Activated CD4-positive, alpha-beta T cell treated with anti-CD3 and anti-CD28 coated beads, Interleukin-2, amount 10 ng/mL, durations not matched to agents 7 days and 5 days (primary cell): ENCODE measurements at places on chromosomes 2 and 18.

GRCh38 chr2:99960790-99961189 lies 181.6 kb downstream of the AFF3 start:
- DNase-seq = no peak

- peak; percentile 90 for DNase-seq
Measured at GRCh38 chr2:68441179-68441993, 25.7 kb downstream of the FBXO48 start.

DNA sequence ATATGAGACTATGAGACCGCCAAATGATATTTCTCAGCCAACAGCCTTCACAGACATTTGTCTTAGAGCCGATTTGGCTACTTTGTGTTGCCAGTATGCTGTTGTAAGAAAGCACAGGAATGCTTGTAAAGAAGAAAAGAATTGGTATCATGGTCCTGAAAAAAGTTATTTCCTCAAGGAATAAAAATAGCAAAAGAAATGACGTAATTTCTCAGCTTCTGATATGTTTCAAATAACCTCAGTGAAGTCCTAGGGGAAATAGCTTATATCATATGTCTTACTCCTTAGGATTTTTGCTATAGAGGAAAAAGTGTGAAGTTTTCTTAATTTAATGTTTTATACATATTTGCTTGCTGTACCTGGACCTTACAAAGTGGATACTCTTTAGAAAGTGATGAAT lies 23.0 kb downstream of the SCN1A start:
- no peak for DNase-seq

GRCh38 chr2:104859291-104859765 lies 5.4 kb downstream of the POU3F3 start:
- DNase-seq = no peak

DNA sequence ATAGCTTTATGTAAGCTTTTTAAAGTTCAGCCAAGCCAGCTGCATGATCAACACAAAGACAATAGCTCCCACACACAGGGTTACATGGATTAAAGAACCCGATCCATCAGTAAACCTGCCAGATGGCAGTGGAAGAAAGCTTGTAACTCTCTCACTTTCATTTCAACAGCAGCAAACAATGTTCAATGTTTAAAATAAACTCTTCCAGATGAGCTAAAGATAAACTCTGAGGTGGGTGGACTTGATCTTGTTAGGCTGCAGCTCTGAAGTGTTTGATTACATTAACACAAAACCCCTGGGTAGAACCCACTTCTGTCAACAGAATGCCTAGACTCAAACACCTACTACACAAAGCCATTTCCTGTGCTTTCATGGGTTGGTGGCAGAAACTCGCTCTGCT lies 13.9 kb downstream of the RDH14 start:
- peak; percentile 13 for DNase-seq

DNA sequence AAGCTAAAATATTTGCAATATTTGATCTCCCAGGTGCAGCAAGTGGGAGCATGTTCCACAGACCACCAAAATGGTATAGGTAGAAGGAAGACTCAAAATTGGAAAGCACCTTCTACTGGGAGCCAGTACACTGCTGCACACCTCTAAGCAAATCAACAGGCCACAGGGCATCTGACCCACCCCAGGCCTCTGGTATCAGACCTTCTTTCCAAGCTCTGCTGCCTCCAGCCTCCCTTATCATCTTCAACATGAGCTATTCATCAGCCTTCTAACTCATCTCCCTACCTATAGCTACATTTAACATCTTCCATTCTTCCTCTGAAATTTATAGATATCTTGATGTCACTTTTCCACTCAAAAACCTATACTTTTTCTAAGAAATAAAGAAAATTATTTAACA lies 294.8 kb downstream of the ZEB2 start:
- no peak for DNase-seq

DNA sequence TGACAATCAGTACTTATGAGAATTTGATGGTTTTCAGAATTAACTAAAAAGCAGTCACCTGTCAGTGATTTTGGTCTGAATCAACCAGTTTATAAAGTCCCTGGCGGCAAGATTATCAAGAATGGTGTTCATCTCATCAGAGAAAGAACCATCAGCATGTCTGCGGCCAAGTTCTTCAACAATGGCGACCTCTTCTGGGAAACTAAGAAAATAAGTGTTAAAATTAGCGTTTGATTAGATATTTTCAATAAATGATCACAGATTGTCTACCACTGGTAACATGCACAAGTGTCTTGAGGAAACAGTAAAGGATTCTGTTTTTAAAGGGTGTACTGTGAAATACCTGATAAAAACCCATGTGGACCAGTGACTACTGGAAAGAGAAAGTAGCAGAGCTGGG lies 8.1 kb downstream of the GCG start:
- DNase-seq = no peak

- no peak for DNase-seq
Measured at GRCh38 chr2:75002007-75002406, 43.6 kb downstream of the POLE4 start.

- DNase-seq = no peak
Measured at GRCh38 chr18:48921305-48922225, 29.2 kb downstream of the SMAD7 start.

GRCh38 chr2:144529841-144530240 lies 9.9 kb upstream of the ZEB2 start:
- DNase-seq = no peak

DNA sequence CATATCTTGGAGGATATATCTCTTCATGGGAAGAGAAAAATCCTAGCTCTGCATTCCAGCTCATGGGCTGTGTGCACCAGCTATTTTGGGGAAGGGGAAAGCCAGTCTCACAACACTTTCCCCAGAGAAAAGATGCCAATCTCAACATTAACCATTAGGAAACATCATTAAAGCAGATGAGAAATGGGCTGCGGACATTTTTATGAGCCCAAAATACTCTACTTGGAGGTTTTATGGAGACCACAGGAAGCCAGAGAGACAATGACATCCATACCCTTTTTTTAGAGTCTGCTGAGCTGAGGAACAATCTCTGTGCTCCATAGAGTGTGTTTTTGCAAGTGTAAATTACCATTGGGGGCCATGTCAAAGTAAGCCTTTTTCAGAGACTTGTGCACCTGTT lies 213.7 kb downstream of the TRIB2 start:
- no peak for DNase-seq

- no peak for DNase-seq
Measured at GRCh38 chr18:24231773-24232735, 93.2 kb downstream of the CABYR start.

DNA sequence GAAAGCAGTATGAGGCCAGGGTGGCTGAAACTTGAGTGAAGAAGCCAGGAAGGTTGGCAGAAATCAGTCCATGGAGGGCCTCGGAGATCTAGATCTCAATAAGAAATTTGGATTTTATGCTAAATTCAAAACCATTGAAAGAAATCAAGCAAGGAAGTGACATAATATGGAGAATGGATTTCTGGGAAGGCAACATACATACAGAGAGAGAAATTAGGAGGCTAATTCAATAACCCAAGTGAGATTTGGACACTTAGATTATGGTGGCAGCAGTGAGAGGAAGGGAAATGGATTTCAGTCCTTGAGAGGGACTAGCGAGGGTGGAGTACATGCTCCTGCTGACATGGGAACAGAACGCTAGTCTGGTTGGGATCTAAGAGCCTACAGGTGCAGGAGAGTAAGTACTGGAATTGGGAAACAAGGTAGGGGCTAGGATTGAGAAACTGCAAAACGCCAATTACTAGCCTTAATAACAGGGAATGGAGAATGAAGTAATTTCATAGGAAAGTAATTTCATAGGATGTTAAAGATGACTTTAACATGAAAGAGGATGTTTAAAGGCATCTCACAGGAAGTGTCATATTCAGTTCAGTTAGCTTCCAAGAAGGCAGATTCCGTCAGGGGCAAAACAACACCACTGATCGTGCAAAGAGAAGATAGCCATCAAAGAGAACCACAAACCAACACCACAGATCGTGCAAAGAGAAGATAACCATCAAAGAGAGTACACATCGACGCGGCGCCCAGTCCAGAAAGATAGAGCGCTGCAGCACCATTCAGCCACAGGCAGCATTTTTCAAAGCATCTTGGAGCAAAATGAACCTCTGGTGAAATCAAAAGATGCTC lies 27.2 kb downstream of the CDKL4 start:
- DNase-seq = peak; percentile 95

DNA sequence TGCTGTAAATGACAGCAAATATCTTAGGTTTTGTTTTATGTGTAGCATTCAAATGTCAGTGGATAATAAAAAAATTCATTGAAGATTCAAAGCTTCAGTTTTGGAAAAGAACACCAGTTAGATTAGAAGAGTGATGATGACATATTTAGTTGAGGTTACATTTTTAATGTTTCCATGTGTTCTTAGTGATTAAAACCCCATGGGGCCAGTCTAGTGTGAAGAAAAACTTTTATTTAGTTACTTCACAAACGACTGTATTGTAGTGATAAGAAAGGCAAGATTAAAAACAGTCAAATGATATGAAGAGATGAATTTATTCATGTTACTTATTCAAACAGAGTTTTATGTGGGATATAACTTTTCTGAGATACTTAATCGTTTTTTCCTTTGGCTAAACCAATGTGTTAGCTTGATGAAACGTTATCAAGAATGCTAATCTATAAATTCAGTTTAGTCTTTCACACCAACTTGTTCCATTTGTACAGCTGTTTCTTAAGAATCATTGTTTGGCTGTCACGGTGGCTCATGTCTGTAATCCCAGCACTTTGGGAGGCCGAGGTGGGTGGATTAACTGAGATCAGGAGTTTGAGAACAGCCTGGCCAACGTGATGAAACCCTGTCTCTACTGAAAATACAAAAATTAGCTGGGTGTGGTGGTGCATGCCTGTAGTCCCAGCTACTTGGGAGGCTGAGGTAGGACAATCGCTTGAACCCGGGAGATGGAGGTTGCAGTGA lies 11.6 kb downstream of the BMPR2 start:
- DNase-seq = no peak

GRCh38 chr18:9684881-9685614 lies 23.1 kb upstream of the RAB31 start:
- no peak for DNase-seq

DNA sequence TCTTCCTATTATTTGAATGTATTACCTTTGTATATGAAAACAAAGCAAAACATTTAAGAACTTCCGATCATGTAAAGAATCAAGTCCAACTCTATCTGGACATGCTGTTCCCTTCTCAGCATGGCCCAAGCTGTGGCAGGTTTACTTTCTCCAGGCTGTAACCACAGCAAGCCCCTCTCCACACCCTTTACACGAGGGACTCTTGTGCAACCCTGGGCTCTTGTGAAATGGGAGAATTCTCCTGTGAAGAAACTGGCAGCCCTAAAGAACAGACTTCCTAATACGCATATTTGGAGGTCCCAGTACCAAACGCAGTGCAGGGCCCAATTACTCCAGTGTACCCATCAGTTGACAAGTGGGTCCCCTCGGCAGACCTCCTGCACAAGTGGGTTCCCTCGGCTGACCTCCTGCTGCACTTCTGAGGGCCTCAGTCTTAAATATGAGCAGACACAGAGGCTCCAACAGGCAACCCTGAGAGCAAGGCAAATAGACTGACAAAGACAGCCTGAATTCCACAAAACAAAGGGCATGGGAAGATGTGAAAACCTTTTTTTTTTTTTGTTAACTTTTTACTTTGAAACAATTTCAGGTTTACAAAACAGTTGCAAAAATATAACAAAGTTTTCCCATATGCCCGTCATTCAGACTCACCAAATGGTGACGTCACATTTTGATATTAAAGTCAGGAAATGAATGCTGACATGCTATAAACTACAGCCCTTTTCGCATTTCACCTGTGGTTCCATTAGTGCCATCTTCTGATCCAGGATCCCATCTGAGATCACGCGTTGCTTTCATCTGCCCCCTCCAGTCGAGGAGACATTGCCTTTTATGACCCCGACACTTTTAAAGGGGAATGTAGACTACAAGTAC lies 78.2 kb downstream of the FBXO15 start:
- DNase-seq = no peak

DNA sequence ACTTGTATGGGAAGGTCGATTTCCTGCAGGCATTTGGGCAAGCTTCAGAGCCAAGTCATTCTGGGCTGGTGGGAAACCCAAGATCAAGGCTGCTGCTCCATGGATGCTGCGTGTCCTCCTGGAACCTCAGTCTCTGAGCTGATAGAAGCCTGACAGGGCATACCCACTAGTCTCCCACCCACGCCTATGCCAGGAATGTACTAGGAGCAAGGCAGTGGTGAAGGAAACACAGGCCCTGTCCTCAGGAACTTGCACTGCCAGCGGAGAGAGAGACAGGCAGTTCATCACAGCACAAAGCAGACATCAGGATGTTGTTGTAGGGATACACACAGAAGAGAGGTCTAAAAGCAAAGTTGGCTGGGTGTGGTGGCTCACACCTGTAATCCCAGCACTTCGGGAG lies 84.2 kb downstream of the PLB1 start:
- DNase-seq = no peak

DNA sequence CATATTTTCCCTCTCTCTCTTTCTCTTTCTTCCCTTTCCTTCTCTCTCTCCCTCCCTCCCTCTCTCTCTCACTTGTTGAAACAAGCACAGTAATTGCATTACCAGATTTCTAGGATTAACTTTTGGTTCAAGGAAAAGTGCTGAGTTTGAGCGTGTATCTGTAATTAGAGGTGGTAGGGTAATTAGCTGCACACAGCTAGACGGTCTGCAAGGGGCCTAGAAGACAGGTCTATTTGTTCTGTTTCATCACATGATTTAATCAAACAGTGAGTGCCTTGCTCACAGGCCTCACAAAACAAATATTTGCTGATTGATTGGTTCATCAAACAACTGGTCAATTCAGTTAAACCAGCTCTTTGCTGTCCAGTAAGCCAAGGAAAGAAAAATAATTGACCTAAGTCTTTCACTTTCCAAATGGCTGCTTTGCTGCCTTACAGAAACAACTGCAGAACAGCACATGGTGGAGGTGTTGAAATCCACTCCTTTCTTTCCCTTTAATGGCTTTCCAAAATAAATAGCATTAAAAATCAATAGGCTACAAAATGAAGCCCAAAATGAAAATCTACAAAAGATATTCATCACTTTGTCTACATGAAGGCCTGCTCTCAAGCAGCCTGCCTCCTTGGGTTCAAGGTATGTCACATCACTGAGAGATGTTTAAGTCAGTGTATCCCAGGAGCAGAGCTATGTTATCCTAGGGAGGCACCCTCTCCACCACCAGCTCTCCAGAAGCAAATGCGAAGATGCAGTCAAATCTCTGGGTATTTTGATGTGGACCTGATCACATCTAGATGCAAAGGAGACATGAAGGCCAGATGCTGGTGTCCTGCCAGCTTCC lies 264.4 kb upstream of the SIX2 start:
- no peak for DNase-seq

GRCh38 chr2:46029332-46029811 lies 267.8 kb upstream of the EPAS1 start:
- no peak for DNase-seq

DNA sequence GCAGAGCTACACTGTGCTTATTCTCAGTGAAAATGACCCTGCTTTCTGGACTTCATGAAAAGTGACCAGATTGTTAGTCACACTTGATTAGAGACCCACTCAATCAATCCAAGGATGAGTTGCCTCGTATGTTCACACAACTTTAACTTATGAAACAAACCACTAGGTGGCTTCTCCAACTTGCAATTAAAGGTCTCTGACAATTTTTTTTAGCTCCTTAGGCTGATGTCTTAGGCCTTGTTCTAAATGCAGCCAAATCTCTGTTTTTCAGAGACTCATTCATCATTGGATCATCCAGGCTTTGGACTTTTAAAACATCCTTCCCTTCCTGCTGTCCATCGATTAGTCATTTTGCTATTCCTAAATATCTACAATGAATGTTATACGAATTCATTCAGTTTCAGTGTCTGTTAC lies 63.4 kb downstream of the MREG start:
- DNase-seq = no peak
